CD4-positive, alpha-beta T cell treated with Interleukin-21 for 1 hour (primary cell): ENCODE measurements at places on chromosomes 5 and 9.

DNA sequence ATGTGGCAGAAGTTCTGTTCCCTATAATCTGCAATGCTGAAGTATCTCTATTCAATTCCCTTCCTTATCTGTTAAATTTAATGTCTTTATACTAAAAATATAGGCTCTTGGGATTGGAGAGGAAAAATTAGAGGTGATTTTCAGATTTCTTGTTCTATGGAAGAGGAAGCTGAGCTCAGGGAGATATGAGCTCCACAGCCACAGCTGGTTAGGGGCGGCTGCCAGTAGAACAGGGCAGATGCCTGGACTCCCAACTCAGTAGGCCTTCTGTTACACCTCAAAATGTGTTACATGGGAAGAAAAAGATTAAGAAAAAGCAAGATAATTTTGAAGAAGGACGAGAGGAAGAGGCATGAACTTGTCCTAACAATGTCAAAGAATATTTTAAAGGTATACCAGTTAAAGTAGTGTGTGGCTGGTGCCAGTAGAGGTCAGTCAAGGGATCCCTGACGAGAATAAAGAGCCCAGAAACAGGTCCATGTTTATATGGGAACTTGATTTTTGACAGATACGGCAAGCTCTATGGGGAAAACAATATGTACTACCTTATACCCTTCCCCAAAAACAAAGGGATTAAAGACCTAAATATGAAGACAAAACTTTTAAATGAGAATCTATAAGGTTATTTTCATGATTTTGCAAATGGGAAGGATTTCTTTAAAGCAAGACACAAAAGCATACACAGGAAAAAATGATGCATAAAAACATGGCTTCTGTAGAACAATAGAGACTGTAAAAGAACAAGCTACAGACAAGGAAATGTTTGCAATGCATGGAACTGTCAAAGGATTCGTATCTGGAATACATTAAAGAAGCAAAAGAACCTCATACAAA is 28.7 kb downstream of the DNAJC21 start:
- DNase-seq, result peak; percentile 7

GRCh38 chr9:17065062-17065461 is 69.8 kb upstream of the CNTLN start:
- no peak for DNase-seq

- peak; percentile 63 for DNase-seq
Observed at GRCh38 chr9:79883073-79883645, 311.4 kb downstream of the TLE4 start.

GRCh38 chr9:124020520-124021384 is 9.2 kb downstream of the LHX2 start:
- DNase-seq, result no peak

GRCh38 chr5:59134471-59135163 is 551.7 kb downstream of the RAB3C start:
- DNase-seq, result no peak

- DNase-seq, result peak; percentile 18
Observed at GRCh38 chr5:150058480-150059126, 27.8 kb downstream of the CSF1R start.

- DNase-seq, result no peak
Observed at GRCh38 chr5:68283766-68284165, 68.2 kb downstream of the PIK3R1 start.

GRCh38 chr5:72151169-72151568 is 43.9 kb downstream of the MAP1B start:
- no peak for DNase-seq

DNA sequence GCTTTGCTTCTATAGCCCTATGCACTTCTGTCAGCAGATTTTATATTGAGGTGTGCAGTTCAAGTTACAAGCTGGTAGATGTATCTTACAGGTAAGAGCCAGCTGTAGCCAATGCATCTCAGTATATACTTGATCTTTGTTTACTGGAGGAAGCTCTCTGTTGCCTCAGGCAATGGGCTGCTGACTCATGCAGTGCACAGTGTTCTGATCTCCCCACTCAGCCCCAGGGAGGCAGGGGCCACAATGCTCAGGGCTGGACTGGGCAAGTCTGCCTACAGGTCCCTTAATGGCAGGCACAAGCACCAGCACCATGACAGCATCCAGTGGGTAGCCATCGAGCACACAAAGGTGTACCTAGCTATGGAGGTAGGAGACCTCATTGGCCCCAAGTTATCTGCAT is 178.8 kb upstream of the CDH10 start:
- no peak for DNase-seq

GRCh38 chr5:140868721-140869554 is at the start of gene PCDHA11:
Gene PCDHA11 (plus strand): TSS chr5:140868957. CDS start chr5:140869104, 147 bp downstream.
- no peak for DNase-seq

- DNase-seq, result peak; percentile 92
Observed at GRCh38 chr9:76458903-76459693, at the start of gene GCNT1. Gene GCNT1 (plus strand): TSS chr9:76459182. CDS start chr9:76502382, 43,200 bp downstream.

- no peak for DNase-seq
Observed at GRCh38 chr9:23464275-23464674, 361.8 kb downstream of the ELAVL2 start.

GRCh38 chr5:122118356-122118948 is 10.9 kb upstream of the ZNF474 start:
- DNase-seq, result no peak

- DNase-seq, result no peak
Observed at GRCh38 chr9:89951675-89952074, 346.9 kb downstream of the GADD45G start.

- DNase-seq, result no peak
Observed at GRCh38 chr9:86591472-86591871, 237.3 kb upstream of the TUT7 start.

GRCh38 chr9:15306068-15306756 is 804 bp downstream of the TTC39B start:
- peak; percentile 57 for DNase-seq

DNA sequence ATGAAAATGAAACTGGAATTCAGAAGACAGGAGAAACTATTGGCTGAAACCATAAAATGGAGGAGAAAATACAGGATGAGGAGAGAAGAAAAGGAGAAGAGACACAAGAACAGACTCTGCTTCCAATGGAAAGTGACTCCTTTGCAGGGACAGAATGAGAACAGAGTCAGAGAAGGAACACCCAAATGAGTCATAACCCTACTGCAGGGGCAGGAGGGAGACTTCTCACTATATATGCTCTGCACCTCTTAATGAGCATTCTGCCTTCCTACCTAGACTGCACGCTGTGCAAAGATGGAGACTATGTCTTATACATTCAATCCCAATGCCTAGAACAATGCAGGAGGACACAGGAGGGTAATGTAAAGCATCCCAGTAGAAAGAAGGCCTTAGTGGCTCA is 2.1 kb downstream of the SAXO1 start:
- no peak for DNase-seq

- no peak for DNase-seq
Observed at GRCh38 chr9:90825586-90825985, 24.0 kb downstream of the SYK start.

DNA sequence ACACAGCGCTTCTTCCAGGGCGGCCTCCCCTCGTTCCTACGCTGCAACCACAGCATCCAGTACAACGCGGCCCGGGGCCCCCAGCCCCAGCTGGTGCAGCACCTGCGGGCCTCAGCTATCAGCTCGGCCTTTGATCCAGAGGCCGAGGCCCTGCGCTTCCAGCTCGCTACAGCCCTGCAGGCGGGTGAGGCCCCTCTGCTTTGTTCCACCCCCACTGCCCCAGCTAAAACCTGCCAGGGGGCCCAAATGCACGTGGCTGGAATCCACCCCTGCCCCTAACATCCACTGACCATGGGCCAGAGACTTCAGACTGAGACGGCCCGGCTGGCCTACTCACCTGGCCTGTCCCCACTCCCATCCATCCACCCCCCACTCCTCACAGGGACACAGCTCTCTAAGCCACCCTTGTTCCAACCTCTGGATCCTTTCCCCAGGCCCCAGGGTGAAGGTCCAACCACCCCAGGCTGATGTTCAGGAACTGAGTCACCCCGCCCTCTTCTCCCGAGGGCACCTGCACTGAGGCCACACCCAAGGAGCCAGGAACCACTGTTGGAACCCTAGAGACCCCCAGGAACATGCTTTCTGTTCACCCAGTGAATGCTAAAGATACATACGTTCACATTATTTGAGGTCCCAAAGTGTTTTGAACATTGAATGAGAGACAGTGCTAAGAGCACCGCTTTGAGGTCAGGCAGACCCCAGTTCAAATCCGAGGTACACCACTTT is 18.9 kb upstream of the ASS1 start:
- no peak for DNase-seq

- DNase-seq, result no peak
Observed at GRCh38 chr9:121651008-121651294, 483 bp upstream of the DAB2IP start.
